ENCODE measurements at places on chromosomes 11 and 22.

- no peak for DNase-seq
Measured at GRCh38 chr11:130399196-130399595, 29.2 kb downstream of the ADAMTS8 start.

DNA sequence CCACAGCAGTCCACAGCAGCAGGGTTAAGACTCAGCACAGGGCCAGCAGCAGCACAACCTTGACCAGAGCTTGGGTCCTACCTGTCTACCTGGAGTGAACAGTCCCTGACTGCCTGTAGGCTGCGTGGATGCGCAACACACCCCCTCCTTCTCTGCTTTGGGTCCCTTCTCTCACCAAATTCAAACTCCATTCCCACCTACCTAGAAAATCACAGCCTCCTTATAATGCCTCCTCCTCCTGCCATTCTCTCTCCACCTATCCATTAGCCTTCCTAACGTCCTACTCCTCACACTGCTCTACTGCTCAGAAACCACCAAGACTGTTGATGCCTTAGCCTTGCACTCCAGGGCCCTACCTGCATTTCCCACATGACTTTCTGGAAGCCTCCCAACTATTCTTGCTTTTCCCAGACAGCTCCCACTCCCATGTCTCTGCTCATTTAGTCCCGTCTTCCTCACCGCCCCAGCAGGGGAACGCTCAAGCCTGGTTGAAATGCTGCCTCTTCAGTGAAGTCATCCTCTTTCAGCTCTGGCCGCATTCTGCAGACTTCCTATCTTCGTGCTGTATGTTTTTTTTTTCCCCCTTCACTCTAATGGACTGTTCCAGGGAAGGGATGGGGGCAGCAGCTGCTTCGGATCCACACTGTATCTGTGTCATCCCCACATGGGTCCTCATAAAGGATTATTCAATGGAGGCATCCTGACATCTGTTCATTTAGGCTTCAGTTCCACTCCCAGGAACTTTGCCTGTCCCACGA, 3.3 kb downstream of the IL18BP start:
- DNase-seq, result no peak

- DNase-seq, result no peak
Measured at GRCh38 chr11:35815556-35816315, 128.1 kb upstream of the LDLRAD3 start.

DNA sequence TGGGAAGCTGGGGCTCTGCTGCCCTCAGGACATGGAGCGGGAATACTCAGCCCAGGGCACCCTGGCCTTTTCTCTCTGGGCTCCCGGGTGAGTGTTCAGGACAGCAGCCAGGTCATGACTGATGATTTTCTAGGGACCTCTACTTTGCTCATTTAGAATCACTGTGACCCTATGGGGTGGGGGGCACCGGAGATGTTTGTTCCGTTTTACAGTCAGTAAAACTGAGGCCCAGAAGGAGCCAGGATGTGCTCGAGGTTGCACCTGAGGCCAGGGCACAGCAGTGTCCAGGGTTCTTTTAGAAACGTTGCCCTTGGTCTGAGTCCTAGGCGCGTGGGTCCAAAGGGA, 48.1 kb downstream of the SMIM38 start:
- DNase-seq, result no peak

- no peak for DNase-seq
Measured at GRCh38 chr11:95547186-95547585, 242.4 kb downstream of the FAM76B start.

DNA sequence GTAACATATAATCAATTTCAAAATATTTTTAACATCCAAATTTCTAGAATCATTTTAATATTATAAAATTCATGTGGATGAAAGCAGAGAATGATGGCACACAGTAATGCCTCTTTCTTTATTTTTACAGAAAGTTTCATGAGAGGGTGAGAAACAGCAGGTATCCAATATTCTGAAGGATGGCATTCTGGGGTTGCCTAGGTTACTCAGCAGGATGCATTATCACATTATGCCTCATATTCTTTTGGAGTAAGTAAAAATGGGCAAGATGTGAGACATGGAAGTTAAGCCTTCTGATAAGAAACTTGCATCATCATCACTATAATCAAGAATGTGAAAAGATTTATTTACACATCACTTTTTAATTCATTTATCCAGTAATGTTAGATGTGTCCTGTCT, 148.7 kb upstream of the PGR start:
- DNase-seq, result no peak
